Activated CD4-positive, alpha-beta T cell treated with anti-CD3 and anti-CD28 coated beads, Interleukin-2, amount 50 U/mL, for 4 hours (primary cell): ENCODE measurements at places on chromosomes 7 and 10.

GRCh38 chr7:129782818-129783583, 169.8 kb downstream of the UBE2H start:
- DNase-seq = no peak

- no peak for DNase-seq
Measured at GRCh38 chr7:80721883-80722615, 83.6 kb downstream of the CD36 start.

DNA sequence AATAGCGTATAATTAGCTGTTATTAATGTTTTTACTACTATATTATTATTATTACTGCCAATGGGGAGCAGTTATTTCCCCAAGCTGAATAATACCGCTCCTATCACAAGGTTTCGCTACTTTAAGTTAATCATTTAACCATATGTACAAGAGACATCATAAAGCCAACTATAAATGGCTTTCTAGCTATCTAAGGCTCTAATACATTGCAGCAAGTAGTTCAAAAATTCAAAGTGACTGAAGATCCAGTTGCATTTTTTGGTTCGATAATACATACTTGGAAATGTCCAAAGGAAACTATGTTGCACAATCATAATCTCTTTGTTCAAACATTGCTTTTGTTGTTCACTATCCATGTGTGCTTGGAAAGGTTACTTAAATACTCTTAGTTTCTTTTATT, 952.0 kb upstream of the MBL2 start:
- no peak for DNase-seq

DNA sequence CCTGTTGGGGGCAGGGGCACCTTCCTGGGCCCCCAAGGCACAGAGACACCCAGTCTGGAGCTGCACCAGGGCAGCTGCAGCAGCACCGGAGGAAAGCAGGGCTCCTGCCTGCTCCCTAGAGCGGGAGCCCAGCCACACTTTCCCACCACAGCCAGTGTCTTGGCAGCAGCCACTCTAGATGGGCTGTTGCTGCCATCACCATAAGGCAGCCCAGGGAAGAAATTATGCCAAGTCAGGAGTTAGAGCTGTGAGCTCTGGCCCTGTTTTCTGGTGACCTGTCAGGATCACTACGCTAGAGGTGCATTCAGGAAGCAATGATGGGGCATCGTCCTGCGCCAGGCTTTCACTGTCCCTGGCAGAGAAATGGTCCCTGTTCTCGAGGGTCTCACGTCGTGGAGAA, 38.0 kb upstream of the ZNRF2 start:
- DNase-seq = no peak

DNA sequence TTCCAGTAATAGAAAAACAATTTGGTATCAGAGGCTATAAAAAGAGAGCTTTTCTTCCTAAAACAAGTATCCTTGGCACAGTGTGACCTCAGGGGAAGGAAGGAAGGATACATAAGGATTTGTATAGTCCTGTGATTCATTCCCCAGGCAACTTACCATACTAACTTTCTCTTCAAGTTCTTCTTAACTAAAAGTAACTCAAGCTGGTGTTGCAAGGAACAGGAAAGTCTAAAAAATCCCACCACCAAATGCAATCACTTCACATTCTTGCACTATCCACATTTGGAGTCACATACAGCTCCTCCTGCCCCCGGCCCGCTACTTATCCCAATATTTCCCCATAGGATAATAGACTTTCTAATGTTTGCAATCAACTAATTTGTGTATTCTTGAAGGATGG, 84.8 kb downstream of the PRKAG2 start:
- no peak for DNase-seq

- no peak for DNase-seq
Measured at GRCh38 chr10:117667831-117668230, 125.3 kb downstream of the EMX2 start.
